ENCODE measurements at places on chromosomes 11 and 22.
A peak's percentile ranks its signal among the peaks of the same experiment; 100 is the strongest.

GRCh38 chr22:27765706-27766291, 35.8 kb downstream of the MN1 start:
- no peak for DNase-seq

GRCh38 chr11:76166314-76166713, 40.0 kb downstream of the WNT11 start:
- DNase-seq, result no peak

DNA sequence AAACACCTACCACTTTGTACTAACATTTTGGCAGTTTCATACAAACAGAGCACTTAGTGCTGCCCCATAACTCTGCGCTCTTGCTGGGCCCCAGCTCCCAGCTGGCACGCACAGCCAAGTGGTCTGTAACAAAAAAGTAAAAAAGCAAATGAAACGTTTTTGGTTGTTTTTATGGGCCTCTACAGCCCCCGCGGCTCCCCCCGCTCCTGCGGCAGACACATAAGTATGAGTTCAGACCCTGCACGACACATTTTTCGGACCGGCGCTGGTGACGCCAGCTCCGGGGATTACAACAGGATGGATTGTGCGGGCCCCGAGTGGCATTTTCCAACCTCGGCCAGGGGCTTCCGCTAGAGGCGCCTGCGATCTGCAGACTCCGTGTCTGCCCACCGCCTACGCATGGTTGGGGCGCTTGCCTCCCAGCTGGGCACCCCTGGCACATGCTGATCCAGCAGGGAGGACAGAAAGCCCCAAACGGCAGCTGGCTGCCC, 418.2 kb downstream of the SOX6 start:
- DNase-seq, result no peak

- DNase-seq, result no peak
Observed at GRCh38 chr22:28246397-28246796, 327.3 kb upstream of the PITPNB start.

- DNase-seq, result no peak
Observed at GRCh38 chr22:30435674-30436126, 10.1 kb downstream of the MTFP1 start.

- no peak for DNase-seq
Observed at GRCh38 chr11:106072804-106073203, 4.3 kb downstream of the KBTBD3 start.

DNA sequence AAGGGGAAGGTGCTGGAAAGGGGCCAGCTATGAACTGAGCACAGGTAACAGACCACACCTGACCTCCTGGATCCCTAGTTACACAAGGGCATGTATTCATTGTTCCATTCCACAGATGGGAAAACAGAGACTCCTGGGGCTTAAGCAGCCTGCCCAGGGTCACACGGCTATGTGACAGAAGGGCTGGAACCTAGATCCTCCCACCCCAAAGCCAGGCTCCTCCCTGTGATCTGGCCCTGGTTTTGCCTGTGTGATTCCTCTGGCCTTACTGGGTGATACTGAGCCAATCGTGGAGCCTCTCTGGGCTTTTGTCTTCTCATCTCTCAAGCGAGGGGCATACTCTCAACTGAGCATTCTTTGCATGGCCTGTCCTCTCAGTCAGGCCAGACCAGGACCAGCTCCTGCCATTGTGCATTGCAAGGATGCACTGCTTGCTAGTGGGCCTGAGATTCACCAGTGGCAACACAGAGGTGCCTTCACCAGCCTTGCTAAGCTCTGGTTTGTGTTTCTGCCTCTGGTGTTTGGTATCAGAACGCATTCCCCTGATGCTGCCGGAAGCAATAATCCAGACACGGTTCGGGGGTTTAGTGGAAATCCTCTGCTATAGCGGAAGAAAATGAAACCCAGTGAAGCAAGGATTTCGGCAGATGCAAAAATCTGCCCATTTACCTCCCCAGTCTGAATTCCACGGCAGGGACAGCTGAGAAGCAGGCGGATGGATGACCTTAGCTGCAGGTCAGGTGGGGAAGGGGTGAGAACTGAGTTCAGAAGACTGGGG, 226.6 kb downstream of the ST3GAL4 start:
- no peak for DNase-seq

DNA sequence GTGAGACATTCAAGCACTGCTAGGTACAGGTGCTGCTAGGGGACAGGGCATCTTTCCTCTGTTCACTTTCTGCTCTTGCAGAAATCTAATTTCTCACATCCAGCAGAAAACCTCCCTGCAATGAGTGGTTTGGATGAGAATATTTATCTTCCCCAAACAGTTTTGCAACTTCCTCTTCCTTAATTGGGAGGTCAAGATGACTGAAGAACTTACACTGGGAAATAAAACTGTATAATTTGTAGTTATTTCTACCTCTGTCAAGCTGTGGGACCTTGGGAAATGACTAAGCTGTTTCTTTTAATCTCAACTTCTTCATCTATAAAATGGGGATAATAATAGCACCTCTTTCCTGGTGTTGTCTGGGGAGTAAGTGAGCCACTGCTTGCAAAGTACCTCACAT, 69.8 kb downstream of the PRR5L start:
- DNase-seq, result no peak

- DNase-seq, result peak; percentile 34
Observed at GRCh38 chr22:32528984-32529982, 54.7 kb downstream of the FBXO7 start.

- DNase-seq, result no peak
Observed at GRCh38 chr11:126083829-126084607, 21.4 kb upstream of the CDON start.

DNA sequence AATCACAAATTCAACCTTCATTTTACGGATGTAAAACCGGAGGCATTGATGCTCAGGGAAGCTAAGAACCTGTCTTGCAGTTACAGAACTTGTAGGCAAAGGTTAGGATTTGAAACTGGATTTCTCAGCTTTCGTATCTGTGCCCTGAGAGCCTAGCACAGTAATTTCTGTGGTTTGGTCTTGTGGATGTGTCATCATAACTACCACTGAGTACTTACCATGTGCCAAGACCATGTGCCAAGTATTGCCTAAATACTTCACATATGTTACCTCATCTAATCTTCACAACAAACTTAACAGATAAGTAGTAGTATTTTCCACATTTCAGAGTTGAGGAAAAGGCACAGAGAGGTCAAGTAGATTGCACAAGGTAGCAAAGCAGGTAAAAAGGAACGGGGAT, 140.7 kb downstream of the NXPE2 start:
- DNase-seq, result no peak

GRCh38 chr11:1791912-1792311, 28.2 kb upstream of the CTSD start:
- no peak for DNase-seq

GRCh38 chr11:94650756-94651155, 83.6 kb downstream of the PIWIL4 start:
- no peak for DNase-seq

DNA sequence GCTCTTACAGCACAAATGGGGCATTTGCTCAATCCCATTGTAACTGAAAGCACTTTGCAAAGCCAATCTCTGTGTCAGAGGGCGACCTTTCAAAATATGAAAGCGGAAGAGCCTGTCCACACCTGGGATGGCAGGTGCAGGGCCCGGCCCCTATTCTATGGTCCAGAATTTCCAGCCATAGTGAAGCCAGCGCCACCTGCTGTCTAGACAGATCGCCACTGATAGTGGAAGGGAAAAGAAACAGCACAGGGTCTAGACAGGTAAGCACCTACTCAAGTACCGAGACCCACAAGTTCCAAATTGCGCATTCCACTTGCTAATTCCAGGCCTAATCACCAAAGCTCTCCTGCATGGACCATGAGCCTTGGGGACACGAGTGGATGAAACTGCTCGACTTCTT, 141.4 kb downstream of the NTM start:
- no peak for DNase-seq

DNA sequence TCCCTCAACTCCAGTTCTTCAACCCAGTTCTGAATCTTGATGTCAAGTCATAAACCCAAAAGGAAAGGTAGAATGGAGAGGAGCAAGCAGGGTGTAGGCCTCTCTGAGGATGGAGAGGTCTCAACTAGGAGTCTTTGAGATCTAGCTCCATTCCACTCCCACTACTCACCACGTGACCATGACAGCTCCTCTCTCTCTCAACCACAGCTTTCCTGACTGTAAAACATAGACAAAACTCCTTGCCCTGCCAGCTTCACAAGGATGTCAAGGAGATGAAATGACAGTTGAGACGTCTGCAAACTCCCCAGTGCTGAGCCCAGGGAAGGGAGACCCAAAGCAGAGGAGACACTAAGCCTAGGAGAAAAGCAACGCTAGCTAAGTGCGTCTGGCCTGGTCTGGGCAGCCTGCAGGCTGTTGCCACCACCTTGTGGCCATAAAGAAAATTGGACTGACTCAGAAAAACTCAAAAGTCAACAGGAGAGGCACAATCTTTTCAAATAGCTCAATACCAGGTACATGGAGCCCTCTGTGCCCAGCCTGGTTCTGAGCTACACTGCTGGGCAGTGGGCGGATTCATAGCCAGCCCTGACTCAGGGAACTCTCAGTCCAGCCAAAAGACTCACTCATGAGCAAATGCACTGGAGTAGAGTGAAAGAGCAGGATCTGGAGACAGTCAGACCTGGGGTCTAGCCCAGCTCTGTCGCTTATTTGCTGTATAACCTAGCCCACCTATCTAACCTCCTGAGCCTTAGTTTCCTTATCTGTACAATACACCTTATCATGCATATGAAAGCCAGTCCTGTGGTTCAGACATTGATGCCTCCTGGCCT, 3.4 kb downstream of the CLPB start:
- no peak for DNase-seq

- DNase-seq, result no peak
Observed at GRCh38 chr22:42857845-42858481, 890 bp upstream of the ARFGAP3 start.

DNA sequence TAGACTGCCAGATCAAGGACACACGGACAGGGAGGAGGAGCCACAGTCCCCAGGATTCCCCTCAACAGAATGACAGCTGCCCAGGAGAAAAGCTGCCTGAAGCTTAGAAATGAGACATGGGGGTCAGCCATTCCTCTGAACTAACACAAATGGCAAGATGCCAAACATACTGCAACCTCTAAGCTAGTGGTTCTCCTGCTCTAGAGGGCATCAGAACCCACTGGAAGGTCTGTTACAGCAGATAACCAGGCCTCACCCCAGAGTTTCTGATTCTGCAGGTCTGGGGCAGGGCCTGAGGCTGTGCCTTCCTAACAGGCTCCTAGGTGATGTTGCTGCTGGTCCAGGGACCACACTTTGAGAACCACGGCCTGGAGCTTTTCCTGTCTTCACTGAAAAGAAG, 28.6 kb upstream of the BID start:
- no peak for DNase-seq

DNA sequence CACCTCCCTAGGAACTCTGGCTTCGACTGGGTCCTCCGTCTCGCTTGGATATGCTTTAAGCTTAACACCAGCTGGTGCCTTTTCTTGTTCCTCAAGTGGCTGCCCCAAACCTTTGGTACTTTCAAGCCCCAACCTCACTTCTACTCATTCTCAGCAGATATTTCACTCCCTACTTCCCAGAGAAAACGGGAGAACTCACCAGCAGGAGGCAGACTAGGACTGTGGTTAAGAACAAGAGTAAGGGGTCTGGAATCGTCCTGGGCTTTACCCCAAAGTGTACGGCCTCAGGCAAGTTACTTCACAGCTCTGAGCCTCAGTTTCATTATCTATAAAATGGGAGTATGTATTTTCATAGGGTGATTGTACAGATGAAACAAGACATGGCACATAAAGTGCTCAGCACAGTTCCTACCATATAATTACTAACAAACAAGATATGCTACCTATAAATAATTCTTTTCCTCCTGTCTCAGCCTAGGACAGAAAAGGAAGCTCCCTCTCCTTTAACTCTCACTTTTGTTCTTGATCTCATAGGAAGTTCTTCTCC, 37.8 kb downstream of the PAMR1 start:
- no peak for DNase-seq

GRCh38 chr22:50008151-50009040, 4.2 kb downstream of the IL17REL start:
- no peak for DNase-seq

- no peak for DNase-seq
Observed at GRCh38 chr11:108025387-108026080, 16.8 kb downstream of the CUL5 start.

Data from HS-27A (cell line).